Femur (tissue), 1 donor: ENCODE measurements at places on chromosomes 12 and 14.
A peak's percentile ranks its signal among the peaks of the same experiment; 100 is the strongest.

- peak; percentile 49 for DNase-seq
Observed at GRCh38 chr12:89160716-89161123, 191.6 kb downstream of the DUSP6 start.

DNA sequence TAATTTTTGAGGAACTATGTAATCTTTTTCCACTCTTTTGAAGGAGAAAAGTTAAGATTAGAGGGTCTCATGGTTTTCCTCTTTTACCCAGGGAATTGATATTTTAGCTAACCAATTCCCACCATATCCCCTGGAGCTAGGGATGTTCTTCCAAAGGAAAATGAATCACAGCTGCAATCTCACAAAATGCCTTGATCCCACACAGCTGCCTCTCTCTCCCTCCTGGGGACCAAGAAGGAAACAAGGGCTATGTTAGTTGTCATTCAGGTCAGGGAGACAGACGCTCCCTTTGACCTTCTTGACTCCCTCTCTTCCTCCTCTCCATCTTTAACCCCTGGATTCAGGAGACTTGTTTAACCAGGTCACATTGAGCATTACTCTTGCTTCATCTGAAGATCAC lies 9.5 kb downstream of the DCN start:
- DNase-seq: peak; percentile 30

DNA sequence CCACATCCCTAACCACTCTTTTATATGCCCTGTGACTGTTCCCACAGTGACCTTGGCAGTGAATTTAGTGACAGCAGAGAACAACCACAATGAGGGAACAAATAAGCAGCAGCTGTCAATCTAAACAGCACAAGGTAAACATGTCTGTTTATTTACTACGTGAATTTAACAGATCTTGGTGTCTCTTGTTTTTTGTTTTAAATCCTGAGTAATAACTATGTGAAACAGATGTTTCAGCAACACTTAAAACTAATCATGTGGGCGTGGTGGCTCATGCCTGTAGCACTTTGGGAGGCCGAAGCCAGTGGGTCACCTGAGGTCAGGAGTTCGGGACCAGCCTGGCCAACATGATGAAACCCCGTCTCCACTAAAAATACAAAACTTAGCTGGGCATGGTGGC lies 17.0 kb upstream of the CFAP54 start:
- DNase-seq: no peak

GRCh38 chr12:130666645-130667044 lies 49.5 kb downstream of the RIMBP2 start:
- no peak for DNase-seq

DNA sequence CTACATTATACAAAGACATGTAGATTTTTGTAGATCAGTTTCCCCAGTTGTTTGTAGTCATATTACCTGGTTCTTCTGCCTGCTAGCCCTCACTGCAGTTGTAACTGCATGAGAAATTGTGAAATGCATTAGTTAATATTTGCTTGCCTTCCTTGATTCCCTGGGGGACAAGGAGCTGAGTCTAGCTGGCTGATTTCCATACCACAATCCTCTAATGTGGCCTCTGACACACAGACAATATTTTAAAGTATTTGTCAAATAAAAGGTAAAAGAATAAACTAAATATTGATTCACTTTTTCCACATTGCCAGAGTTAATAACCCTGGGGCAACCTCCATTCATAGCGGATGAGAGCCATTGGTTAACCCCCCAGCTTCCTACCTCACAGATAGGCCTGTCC lies 128.8 kb upstream of the TMEM132C start:
- DNase-seq: no peak

- DNase-seq: no peak
Observed at GRCh38 chr12:94057262-94058151, 90.9 kb upstream of the PLXNC1 start.

GRCh38 chr12:20426191-20426590 lies 57.9 kb downstream of the PDE3A start:
- peak; percentile 76 for DNase-seq

DNA sequence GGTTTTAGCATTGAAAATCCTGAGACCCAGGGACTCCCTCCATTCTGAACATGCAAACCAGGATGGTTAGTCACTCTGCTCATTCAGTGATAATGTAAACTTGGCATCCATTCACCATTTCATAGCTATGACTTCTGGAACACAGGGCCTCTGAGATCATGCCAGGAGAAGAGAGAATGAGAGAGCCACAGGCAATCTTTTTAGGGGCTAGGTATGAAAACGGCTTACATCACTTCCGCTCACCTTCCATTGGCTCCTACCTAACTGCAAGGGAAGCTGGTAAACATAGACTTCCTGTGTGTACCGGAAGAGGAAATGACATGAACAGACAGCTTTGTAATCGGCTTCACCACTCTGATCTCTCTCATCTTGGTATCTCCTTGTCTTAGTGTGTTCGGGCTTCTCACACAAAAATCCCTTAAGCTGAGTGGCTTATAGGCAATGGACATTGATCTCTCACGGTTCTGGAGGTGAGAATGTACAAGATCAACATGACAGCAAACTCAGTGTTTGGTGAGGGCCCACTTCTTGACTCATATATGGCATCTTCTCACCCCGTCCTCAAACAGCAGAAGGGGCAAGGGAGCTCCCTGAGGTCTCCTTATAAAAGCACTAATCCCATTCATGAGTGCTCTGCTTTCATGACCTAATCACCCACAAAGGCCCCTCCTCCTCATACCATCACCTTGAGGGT lies 465.9 kb upstream of the TBX3 start:
- no peak for DNase-seq

- DNase-seq: no peak
Observed at GRCh38 chr14:96455588-96455987, 46.6 kb upstream of the PAPOLA start.

DNA sequence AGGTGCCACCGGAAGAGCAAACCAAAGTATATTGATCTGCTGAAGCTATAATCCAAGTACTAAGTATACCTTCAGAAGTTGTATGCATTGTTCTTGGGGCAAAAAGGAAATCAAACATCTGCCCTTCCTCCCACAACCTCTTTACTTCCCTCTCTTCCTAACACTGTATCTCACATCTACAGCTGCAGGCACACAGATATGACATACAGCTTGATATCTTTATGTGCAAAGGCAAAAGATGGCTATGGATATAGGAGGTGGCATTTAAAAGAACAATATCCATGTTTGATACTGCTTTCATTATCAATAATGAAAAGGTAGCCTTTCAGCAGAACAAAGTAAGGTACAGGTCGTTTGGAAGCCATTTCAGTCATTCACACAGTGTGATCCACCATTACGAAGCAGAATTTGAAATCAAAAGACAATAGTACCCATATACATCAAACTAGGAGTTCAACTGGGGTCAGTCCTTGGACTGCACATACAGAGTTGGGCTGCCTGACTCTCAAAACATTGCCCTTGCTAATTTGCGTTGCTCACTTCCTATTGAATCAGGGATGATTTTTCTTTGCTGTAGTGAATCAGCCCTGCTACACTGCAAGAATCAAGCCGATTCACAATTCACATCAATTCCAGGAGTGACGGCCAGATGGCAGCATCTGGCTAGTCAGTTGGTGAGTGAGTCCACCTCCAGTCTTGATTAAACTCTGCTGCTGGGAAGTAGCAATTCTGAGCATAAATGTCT lies 8.9 kb downstream of the ANG start:
- peak; percentile 71 for DNase-seq

DNA sequence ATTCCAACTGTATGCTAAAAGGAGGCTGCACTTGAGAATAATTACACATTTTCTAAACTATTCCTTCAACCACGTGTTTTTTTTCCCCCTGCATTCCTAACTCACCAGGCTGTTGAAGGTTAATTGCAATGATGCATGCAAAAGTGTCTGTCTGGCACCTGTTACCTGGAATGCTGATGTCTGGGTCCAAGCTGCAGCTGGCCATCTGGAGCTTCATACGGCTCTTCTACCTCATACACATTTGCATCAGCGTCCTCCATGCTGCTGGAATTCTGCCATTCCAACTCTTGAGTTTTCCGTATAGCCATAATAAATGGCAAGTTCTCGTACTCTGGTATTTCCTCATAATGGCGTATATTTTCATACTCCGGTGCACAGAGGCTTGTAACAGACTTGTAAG lies 8.6 kb downstream of the FGD6 start:
- DNase-seq: no peak

DNA sequence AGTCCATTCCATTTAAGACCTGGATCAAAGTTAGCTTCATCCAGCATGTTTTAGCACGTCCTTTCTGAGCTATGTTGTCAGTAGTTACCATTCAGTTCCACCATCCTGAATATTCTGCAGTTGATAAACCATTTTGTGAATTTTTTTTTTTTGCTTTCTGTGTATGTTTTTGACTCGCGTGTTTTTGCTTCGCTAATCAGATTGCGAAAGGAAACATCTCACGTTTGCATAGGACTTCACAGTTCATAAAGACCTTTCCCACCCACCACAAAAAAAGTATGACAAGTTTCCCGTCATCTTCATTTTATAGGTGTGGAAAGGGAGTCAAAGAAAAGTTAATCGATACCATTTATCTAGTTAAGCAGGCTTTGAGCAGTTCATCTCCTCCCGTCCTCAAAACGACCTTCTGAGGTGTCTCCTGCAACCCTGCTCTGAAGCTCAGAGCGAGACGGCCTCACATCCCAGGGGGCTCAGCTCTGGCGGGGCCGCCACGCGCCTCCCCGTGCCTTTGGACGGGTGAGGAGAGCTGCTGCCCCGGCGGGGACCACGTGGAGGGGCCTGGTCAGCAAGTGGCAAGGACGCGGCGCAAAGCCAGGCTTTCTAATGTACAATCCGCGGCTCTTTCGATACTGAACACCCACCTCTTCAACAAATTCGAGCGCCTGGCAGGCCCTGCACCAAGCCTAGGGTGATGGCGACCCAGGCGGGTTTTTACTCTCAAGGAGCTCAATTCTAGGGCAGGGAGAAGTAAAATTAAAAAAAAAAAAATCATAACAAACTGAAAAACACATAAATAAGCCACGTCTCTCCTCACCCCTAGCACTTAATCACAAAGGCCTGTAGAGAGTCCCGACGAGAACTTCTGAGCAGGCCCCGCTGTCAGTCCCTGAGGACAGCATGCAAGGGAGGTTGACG lies 988 bp upstream of the TMEM263 start:
- peak; percentile 71 for DNase-seq

DNA sequence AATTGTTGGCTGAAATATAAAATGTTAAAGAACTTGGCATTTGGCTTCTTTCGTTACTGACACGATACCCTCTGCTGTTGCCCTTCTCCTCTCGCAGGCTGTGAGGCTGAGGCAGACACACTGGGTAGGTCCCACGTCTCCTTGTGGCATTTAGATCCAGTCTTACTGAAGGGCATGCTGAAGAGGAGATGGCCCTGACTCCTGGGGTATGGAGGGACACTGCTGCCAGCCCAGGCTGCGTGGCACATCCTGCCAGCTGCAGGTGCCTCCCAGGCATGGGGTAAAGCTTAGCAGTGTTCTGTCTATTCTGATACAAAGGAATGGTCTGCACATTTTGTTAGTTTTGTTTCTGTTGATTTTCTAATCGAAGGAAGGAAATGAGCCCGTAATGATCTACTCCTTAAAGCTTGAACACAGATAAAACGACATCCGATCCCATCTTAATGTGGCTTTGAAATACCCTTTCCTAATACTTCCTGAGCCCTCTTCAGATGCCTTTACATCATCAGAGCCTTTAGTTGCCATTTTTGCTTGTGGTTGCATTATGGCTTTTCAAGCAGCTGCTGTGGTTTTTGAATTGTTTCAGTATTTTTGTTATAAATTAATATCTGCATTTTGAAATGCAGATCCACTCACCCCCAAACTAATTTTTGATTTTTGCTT lies 61.1 kb downstream of the WDR20 start:
- DNase-seq: no peak

DNA sequence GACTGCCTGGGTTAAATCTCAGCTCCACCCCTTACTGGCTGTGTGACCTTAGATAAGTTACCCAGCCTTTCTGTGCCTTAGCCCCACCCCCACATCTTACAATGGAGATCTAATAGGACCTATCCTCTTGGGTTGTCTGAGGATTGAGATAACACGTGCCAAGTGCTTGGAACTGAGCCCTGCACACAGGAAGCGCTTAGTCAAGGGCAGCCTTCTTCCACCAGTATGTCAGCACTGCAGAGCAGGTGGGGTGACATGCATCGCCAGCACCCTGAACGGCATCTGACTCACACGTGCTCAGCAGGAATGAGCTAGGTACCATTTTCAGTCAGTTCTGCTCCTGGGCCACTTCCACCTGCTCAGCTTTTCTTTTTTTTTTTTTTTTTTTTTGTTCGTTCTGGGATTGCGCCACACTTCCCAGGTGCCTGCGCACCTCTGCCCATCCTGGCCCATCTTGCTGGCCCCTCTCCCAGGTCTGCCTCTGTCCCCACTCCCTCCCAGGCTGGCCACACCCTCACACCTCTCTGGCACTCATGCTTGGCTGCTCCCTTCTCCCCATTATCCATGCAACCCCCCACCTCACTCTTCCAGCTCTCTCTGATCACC lies 19.6 kb downstream of the LGMN start:
- DNase-seq: no peak

DNA sequence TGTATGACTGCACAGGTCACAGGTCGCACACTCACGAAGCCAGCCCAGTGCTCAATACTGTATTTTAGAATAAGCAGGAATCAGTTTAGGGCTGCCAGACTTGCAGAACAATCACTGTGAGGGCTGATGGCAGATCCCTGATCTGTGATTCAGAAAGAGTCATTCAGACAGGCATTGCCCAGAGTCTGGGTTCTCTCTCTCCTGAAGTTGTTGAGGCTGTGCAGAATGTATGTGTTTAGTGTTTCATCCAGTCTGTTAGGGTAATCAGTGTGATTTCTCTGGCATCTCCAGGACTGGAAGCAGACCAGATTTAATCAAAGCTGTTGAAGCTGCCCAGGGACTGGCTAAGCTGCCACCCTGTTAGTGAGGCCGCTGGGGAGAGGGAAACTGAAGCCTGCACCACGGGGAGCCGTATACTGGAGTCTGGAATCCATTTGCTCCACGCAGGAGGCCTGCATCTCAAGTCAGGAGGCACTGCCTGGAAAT lies 69.3 kb downstream of the ETV6 start:
- DNase-seq: no peak

DNA sequence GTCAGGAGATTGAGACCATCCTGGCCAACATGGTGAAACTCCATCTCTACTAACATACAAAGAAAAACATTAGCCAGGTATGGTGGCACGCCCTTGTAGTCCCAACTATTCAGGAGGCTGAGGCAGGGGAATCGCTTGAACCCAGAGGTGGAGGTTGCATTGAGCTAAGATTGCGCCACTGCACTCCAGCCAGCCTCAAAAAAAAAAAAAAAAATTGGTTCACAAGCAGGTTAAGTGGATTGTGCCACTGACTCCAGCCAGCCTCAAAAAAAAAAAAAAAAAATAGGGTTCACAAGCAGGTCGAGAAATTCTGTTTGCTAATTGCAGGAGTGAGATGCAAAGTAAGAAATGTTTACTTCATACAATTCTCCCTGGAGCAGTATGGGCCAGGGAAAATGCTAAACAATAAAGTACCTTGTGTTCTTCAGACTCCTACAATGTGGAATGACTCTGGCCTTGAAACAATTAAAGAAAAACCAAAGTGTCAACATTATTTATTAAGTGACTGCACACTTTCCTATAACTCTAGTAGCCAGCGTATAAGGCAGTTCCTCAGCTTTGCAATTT lies 6.1 kb downstream of the EDDM3B start:
- no peak for DNase-seq
